Activated naive CD4-positive, alpha-beta T cell treated with anti-CD3 and anti-CD28 coated beads, Interleukin-2, amount 10 ng/mL, durations not matched to agents 7 days and 5 days (primary cell): ENCODE measurements at places on chromosomes 3 and 15.

GRCh38 chr3:100261485-100261903 is 702 bp downstream of the TBC1D23 start:
- DNase-seq: no peak

GRCh38 chr3:188807006-188807405 is 364.8 kb upstream of the TPRG1 start:
- no peak for DNase-seq

DNA sequence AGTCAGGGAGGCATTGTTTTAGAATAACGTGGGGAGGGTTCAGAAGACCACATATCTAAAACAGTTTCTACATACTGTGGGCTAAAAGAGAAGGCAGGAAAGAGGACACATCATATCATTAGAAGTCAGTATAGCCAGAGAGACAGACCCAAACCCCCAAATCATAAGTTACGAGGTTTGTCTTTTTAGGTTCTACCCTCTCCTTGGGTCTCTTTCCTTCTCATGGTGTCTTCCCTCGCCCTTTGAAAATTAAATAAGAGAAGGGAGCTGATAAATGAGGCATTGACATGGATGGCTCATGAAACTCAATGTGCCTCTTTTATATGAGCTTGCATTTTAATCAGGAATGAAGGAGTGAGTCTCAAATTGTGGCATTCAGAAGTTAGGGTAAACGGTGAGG is 3.4 kb downstream of the UPK1B start:
- no peak for DNase-seq

DNA sequence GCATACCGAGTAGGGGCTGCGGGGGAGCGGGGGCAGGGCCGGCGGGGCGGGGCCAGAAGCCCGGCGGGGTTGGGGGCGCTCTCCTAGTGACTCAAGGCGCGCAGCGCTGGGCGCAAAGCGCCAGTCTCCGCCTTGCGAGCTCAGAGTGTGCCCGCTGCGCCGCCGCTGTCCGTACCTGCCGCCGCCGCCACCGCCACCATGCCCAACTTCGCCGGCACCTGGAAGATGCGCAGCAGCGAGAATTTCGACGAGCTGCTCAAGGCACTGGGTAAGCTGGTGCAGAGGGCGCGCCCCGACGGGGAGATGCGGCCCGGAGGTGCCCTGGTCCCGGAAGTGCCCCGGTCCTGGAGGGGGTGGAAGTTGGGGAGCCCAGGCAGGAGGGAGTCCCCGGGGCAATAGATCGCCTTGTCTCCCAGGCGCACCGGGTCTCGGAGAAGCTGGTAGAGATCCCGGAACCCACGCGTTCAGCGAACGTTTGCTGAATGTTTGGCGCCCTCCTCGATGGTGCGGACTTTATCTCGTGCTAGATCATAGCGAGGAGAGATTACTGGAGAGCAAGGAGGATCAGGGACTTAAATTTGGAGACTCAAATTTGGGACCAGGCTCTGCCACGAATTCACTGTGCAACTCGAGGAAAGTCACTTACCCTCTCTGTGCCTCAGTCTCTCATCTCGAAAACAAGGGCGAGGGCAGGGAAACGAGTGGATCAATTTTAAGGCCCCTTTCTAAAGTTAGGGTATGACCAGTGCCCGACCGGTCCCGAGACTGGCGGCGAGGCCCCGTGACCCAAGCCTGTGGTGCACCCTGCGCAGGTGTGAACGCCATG is at the start of gene CRABP1:
CRABP1 (plus strand) TSS at position 123 of the 826 bp plus-strand sequence; CDS start at position 199, 76 bp downstream.
- DNase-seq: no peak

GRCh38 chr3:119944091-119944490 is 150.2 kb downstream of the GSK3B start:
- DNase-seq: no peak

- no peak for DNase-seq
Measured at GRCh38 chr3:37130984-37131859, 43.2 kb downstream of the LRRFIP2 start.

- DNase-seq: no peak
Measured at GRCh38 chr15:77550301-77551251, 82.1 kb downstream of the LINGO1 start.

GRCh38 chr3:197460002-197460401 is 95.8 kb downstream of the BDH1 start:
- no peak for DNase-seq

GRCh38 chr15:71259866-71260265 is 144.6 kb downstream of the THSD4 start:
- no peak for DNase-seq

- DNase-seq: no peak
Measured at GRCh38 chr3:184791171-184791570, 20.8 kb upstream of the VPS8 start.

DNA sequence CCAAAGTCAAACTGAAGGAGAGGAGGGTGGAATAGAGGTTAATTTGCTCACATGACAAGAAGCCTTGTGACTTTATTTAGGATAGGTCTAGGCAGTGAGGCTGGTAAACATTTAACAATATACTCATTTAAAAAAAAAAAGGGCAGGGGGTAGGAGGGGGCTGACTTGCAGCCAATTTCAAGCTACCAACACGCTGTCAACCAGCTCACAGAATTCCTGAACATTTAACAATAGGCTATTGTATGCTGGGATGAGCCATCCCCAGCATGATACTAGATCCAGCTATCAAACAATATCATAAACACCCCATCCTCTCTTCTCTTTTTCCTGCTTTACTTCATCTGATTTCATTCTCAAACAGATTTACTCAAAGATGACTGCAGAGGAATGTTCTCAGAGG is 1096.3 kb upstream of the CFAP20DC start:
- no peak for DNase-seq

DNA sequence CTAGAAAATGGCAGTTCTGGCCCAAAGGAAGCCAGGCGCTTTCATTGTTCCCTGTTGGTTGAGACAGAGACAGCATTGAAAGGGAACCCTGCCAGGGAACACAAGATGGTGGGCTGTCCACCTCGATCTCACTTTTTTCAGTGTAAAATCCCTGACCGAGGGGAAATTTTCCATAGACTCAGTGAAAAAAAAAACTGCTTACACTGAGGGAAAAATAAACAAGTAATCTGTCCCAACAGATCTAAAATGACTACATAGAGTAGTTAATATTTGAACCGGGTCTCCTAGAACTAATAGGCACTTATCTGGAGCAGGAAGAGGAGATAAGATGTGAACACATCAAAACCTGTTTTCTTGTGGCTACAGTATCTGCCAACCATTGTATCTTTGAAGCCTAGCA is 763.4 kb upstream of the GOLIM4 start:
- DNase-seq: no peak

DNA sequence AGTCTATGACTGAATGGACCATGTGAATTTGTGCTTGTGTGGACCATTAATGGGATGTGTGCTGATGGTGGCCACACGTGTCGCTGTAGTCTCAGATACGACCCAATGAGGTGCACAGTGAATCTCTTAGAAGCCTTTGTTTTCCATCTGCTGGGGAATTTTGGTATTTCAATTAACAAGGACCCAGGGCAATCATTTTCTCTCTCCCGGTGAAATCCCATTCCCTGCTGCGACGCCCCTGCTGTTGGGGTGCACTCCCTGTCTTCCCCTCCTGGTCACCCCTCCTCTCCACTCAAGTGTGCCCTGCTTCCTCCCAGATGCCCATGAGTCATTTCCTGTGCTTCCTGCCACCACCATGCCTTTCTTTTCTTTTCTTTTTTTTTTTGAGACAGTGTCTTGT is 32.7 kb downstream of the EBLN2 start:
- no peak for DNase-seq

- no peak for DNase-seq
Measured at GRCh38 chr15:66883284-66883911, 181.4 kb downstream of the SMAD6 start.

DNA sequence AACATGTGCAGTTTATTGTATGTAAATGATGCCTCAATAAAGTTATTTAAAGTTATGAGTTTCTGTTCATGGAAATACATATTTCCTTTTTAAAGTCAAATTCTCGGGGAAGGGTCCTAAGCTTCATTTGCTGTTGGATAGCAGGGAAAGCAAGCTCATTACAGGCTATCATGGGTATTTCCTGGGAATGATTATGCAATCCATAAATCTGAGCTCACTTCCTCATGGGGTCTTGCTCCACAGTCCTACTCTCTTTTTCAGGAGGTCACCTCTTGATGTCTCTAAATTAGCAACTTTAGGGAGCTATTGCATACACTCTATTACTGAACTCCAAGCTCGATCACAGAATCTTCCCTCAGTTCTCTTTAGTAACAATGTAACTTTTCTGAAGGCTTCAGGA is 69.9 kb upstream of the TP63 start:
- no peak for DNase-seq

DNA sequence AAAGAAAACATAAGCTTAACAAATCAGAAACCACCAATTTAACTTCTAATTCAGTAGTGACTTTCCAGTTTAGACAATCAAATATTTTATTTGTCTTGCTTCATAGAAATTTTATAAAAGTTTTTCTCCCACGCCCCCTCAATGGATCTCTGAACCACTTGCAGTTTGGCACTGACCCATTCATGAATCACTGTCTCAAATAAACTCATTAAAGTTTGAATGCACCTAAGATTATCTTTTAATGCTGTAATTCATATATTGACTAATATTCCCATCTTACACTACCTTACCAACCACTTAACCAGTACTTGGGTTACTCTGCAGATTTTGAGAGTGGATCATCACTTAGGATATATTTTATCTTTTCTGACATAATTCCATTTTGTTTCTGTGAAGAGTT is 880.2 kb downstream of the OTOL1 start:
- DNase-seq: no peak

DNA sequence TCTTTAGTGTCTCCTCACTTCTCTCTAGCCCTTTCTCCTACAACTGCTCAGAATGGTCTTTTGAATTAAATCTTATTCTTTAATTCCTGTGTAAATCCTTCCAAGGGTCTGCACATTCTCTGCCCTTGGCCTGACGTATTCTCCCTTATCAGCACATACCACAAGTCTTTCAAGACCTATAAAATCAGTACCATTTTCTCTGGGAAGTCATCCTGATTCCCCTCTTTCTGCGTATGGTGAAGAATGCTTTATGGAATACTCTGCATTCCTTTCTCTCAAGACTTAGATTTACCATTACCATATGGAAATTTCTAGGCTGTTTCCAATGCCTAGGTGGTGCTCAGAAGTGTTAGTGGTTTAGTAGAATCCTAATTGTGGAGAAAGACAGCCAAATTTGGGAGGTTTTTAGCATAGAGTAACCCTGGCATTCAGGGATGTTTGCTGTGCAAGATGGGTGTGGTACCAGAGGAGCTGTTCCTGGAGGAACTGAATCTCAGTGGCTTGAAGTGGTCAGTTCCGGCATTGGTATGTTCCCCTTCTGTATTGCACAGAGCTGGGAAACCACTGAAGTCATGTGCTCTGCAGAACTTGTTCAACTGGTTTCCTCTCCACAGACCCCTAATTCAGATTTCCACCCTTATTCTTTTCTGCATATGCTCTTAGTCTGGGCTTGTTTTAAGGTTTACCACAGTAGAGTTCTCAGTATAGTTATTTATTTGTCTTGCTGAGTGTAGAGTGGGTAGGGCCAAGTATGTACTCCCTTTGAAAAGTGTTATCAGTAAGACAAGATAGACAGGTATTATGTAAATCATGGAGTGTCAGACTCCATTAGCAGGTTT is 24.5 kb downstream of the IQGAP1 start:
- DNase-seq: peak; percentile 30

- DNase-seq: no peak
Measured at GRCh38 chr3:77699125-77699691, 659.3 kb downstream of the ROBO2 start.
